HCEC 1CT (cell line): ENCODE measurements at places on chromosomes 7 and 10.

DNA sequence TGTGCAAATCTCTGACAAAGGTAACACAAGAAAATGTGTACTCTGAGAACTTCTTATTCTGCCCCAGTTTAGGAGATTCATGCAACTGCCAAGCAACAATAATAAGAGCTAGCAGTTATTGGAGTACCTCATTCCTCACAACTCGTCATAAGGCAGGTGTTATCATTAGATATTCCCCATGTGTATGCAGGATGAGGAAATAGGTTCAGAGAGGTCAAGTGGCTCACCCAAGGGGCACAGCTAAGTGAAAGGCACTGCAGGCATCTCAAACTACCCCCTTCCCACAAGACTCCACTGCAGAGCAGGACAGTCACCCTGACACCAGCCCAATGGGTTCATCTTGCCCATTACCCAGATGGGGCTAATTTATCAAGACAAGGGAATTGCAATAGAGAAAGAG, 1.3 kb upstream of the GSTK1 start:
- no peak for DNase-seq

- DNase-seq: no peak
These were observed 203.1 kb downstream of the TFEC start for GRCh38 chr7:115827305-115828045.

DNA sequence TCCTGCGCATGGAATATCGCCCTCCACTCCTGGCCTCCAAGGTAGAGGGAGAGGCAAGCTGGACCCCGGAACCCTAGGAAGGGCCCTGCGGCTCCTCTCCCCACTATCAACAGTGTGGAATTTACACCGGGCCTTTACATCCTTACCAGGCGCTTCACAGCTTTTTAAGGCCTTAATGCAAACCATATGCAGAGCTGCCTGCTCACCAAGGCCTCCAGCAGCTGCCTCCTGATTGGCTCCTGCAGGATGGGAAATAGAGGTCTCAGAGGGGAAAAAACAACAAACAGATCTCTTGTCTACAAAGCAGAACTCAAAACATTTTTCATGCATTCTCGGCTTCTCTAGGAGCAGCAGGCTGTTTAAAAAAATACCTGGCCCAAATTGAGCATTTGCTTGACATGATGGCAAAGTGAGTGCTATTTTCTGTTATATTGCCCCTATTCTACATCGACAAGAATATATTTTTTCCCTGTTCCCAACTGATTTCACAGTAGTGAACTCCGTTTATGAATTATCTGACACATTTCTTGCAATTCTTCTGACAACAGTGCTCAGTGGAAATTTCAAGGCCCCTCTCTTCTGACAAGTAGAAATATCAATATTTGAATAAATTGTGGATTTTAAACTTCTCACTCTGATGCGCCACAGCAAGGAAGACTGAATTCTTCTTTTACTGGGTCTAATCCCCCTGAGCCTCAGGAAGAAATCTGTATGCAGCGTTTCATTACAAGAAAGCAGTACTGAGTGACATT, 51.7 kb downstream of the EBF3 start:
- DNase-seq: no peak

GRCh38 chr7:70619659-70620058, 512.3 kb upstream of the GALNT17 start:
- DNase-seq: no peak

DNA sequence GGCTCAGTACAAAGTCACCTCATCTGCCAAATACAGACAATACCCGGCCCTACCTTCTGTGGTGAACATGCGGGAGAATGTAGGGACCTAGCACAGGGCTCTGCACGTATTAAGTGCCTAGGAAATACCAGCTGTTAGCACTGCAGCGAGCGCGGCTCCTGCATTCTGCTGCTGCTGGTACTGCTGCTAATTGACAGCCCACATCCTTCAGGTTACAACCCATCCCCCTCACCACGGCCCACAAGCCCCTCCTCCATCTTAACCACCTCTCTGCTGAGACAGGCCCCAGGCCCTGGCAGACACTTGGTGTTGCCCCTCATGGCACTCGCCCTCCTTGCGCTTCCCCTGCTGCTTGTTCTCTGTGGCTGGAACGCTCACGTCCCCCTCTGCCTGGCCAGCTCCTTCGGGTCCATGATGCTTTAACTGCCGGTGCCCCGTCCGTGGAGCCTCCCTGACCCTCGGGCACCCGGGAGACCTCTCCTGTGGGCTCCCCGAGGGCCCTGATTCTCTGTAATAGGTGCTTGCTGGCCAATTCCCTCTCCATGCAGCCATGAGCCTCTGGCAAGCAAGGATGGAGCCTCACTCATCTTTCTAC, 53.3 kb upstream of the LOXL4 start:
- no peak for DNase-seq

DNA sequence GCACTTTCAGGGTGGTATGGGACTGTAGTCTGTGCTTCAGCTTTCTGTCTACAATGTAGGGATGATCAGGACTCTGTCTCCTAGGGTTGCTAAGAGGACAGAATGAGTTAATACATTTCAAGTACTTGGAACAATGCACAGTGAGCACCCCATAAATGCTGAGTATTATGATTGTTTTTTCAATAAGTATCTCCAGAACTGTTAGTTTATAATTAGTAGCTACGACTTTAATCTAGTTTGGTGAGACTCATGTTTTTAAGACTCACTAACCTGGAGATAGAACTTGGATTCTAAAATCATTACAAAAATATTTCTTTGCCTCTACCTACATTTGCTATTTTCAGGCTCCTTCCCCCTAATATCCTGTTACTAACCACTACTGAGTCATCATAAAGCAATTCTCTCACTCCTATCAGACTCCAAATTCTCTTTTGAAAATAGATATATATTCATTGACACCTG, 95.3 kb downstream of the CPED1 start:
- peak; percentile 80 for DNase-seq

DNA sequence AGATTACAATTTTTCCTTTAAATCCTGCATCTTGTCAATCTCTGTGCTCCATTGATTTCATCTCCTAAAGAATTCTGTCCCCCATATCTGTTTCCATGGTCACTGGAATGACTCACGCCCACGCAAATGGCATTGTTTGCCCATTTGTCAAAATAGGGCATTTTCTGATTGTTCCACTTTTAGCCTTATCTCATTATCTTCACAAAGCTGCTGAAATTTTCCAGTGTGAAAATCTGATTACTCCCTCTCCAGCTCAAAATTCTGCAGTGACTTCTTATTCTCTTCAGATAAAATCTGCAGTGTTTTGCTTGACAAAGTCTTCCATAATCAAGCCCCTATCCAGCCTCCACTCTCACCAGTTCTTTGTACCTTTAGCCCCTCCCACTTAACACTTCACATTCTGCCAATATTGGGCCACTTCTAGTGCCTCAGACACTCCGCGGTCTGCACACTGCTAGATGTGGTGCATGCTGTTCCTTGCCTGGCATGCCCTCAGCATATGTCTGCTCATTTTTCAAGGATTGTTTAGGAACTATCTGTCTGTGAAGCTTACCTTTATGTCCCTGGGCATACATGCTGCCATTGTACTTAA, 33.9 kb upstream of the CTTNBP2 start:
- DNase-seq: no peak

DNA sequence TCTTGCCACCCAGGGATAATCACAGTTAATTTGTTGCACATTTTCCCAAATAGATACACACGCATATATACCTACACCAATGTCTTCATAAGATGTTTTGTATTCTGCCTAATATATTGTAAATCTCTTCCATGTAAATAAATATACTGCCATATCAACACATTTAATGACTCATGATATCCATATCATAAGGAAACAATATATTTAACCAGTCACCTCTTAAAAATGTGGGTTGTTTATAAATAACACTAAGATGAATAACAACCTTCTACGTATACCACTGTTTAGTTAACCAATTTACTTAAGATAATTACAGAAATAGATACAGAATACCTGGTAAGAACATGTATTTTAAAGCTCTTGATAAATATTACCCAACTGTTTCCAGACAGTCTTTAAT, 38.2 kb downstream of the ELAPOR2 start:
- DNase-seq: no peak

GRCh38 chr7:19215412-19215811, 70.2 kb upstream of the FERD3L start:
- DNase-seq: peak; percentile 77

GRCh38 chr7:151173386-151174245, 6.1 kb upstream of the GBX1 start:
- no peak for DNase-seq

DNA sequence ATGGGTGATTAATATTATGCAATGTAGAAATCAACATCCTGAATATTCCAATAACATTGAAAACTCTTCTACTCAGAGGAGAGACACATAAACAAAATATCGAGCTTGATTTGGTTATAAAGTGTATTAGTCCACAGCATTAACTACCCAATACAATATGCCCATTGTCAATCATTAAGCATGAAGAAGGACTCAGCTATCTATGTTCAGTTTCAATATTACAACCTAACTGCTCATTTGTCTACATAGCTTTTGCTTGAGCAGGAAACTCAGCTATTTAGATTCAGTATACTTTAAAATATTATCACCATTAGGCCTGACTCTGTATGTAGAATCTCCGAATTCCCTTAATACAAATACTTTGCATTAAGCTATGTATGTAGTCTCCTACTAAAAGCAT, 262.6 kb downstream of the SEMA3A start:
- no peak for DNase-seq

DNA sequence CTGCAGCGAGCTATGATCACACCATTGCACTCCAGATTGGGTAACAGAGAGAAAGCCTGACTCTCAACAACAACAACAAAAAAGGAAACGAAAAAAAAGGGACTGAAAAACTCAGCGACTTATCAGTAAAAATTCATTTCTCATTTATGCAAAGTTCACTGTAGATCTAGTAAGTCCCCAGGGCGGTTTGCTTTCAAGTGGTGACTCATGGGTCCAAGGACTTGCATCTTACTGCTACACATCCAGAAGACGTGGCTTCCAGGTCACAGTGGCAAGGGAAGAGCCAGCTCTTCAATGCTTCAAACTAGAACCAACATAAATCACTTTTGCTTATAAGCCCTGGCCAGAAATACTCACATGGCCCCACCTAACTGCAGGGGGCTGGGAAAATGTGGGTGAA, 178.3 kb upstream of the AUTS2 start:
- DNase-seq: no peak

DNA sequence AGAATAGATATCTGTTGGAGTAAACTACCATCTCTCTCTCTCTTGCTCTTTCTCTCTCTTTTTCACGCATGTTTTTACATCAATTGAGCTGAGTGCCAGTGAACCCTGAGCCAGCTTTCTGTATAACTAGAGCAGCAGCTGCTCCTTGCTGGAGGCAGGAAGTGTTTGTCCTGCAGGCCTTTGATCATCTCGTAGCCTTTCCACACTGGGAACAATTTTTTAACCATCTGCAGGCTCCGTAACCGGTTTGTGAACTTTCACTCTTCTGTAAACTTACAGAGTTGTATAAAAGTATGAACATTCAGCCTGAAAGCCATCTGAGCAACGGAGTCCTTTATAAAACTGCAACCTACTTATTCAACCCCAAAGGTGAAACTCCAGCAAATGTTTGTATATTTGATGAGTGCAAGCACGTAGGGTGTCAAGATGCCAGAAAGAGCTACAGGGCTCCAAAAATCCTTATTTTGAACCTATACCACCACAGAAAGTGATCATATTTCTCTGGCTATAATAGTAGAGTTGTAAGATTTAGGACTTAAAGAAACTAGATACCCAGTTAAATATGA, 162.8 kb upstream of the NFE2L3 start:
- no peak for DNase-seq

DNA sequence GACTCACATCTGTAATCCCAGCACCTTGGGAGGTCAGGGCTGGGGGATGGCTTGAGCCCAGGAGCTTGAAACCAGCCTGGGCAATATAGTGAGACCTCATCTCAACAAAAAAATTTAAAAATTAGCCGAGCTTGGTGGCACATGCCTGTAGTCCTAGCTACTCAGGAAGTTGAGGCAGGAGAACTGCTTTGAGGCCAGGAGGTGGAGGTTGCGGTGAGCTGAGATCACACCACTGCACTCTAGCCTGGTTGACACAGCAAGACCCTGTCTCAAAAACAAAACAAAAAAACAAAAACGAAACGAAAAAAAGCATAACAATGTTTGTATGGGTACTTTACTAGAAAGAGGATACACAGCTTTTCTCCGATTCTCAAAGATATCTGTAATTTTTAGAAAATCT, 31.8 kb downstream of the WNT16 start:
- DNase-seq: no peak
